ENCODE measurements at places on chromosomes 1 and 21.

- no peak for DNase-seq
Measured at GRCh38 chr21:41071258-41072171, 96.4 kb upstream of the BACE2 start.

DNA sequence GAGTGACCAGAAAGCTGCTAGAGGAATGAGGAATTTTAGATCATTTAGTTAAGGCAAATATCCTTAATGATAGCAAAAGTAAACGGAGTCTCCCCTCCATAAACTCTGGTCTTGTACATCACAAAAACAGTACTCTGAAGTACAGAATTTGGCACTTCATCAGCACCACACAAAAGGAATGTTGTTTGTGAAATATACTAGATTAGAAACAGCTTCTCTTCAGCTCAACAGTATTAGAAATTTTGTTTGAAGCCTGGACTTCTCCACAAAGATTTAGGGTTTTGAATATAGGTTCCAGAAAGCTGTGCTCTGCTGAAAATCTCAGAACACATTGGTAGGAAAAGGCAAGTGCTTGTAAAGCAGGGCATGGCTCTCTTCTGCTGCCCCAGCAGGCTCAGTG lies 135.1 kb upstream of the PTGFR start:
- DNase-seq = no peak

DNA sequence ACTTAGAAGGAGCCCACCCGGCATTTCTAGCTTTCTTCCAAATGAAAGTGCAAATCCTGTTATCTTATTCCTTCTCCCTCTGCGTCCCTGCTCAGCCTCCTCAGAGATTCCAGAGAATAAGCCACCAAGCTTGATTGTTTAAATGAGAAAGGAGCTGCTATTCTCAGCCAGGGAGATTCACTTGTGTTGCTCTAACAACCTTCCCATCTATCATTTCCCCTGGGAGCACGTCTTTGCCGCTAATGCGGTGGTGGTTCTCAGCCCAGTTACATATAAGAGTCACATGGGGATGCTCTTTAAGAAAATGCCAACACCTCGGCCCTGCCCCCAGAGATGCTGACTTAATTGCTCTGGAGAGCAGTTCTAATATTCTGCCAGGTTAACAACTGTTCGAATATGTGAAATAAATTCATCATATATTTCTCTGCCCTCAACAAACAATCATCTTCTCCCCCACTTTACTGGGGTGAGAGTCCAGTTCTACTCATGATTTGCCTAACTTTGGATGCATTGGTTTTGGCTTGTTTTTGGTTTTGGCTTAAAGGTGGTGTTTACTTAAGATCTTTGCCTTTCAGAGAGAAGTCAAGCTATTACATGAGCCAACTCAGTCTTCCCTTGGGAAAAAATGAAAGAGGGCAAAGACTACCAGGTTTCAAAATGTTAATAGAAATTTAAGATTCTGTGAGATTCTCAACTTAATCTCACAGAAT lies 213.9 kb downstream of the SEC16B start:
- no peak for DNase-seq

- DNase-seq = no peak
Measured at GRCh38 chr1:180975551-180975950, 47.1 kb downstream of the STX6 start.

DNA sequence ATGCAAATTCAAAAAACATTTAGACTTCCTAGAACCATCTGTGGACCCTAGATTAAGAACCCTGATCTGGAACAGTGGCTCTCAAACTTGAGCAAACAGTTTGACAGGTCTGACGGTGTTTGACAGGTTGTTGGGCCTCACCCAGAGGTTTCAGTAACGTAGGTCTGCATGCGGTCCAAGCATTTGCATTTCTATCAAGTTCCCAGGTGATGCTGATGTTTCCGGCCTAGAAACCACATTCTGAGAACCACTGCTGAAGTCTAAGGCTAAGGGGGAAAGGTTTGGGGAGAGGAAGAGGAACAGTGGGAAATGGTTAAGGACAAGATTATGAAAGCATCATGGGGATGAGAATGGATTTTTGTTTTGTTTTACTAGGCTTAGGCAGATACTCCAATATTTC lies 48.6 kb downstream of the MDM4 start:
- DNase-seq = no peak

- DNase-seq = no peak
Measured at GRCh38 chr1:172154551-172154950, 265.9 kb upstream of the C1orf105 start.

DNA sequence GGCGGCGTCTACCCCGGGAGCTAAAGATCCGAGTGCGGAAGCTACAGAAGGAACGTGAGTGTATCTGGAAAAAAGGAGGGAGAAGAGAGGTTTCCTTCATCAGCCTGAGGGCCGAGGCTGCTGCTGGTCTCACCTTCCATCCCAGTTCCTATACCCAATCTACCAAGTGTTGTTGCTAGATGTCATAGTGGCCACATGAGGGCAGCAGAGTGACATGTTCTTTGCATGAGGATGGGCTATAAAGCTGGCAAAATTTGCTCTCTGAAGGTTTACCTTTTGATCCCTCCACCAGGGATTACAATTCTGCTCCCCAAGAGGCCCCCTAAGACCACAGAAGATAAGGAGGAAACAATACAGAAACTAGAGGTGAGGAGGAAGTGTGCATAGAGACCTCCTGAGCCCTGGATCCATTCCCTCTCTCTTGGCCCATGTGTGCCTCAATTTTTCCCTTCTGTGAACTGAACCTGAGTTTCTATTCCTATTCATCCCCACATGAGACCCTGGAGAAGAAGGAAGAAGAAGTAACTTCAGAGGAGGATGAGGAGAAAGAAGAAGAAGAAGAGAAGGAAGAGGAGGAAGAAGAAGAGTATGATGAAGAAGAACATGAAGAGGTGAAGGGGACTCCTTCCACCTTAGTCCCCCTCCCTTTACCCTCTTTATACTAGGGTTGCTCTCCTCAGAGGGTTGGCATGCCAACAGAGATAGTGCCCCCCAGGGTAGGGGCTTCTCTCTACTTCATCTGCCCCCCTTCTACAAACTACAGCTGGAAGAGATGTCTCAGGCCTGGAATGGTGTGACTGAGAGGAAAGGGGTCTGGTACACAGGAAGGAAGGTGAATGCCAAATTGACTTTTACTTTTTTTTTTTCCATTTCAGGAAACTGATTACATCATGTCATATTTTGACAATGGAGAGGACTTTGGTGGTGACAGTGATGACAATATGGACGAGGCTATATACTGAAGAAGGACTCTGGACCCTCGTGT lies 13.3 kb downstream of the POLR3GL start:
- DNase-seq = peak; percentile 75

DNA sequence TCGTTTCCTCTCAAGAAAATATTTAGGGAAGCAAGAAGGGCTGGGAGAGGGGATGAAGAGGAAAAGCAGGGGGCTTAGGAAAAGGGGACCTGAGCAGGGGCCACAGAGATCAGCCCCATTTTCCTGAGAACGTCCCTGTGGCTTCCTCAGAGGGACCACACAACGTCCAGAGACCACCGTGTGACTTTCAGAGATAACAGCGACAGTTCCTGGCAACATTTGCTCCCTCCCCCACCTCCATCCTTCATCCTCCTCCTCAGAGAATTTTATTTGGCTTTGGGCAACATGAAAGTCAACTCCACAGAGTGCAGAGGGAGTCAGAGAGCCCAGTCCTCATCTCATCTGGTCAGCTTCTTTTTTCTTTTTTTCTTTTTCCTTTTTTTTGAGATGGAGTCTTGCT lies 50.9 kb downstream of the RUNX1 start:
- no peak for DNase-seq

- no peak for DNase-seq
Measured at GRCh38 chr1:88557014-88557413, 127.1 kb upstream of the PKN2 start.

DNA sequence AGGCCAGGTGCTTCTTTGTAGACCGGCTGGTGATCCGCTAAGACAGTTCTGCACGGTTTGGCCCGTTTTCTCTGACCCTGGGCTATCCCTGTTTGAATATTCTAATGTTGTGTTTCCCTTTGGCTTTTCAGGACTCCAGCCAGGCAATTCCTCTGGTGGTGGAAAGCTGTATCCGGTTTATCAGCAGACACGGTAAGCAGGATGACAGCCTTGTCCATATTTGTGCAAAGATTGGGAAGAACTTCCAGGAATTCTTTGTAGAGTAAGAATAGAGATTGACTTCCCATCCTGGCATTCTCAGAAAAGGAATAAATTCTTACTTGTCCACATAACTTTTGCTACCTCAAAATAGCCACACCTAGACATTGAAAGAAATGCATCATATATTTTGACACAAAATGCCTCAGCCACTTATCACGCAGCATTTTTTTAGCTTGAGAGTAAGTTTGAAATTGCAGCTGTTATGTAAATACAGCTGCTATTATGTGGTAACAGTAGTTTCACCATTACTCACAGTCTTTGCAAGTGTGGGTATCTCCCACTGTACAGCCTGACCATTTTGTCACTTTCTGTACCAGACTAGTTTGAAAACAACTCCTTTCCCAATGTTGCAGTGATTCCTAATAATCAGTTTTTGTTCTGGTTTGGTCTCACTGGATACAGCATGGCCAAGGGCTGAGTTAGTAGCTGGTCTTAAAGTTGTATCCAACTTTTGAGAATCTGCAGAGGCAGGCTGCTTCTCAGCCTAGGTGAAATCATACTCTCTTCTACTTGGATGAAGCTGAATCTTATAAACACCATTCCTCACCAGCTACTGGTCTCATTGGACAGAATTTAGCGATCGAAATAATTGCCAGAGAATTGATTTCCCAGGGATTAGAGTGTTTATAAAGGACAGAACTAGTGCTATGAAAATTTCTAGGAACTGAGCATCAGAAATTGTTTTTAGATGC lies 40.0 kb upstream of the IKBKE start:
- DNase-seq = no peak

DNA sequence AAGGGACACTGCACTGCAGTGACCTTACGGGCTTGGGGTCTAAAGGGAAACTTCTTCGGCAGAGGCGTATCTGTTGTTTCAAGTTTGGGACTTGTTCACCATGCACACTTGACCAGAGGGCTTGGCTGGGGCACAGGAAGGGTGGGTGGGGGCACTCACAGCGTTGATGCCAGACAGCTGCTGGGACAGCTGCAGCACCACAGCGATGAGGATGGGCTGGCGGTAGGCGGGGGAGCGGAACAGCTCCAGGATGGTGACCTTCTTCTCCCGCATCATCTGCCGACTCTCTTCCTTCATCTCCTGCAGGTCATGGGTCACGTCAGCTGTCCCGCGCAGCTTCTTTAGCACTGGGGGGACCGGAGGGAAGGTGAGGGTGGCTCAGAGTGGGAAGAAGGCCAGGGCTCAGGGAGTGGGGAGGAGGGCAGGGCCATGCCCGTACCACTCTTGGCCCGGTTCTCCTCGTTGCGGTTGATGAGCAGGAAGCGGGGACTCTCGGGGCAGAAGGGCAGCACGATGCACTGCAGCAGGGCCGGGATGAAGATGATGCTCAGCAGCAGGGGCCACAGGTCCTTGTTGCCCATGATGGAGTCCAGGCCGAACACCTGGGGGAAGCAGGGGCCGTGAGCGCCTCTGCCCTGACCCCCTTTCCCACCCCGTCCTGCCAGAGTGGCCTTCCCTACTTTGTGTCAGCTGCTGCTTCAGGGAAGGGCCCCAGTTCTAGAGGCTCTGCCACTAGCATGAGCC lies 29.1 kb downstream of the SLC2A1 start:
- DNase-seq = no peak
